Naive thymus-derived CD4-positive, alpha-beta T cell (primary cell): ENCODE measurements at places on chromosomes 5 and 9. TPM values are rescaled to one million over a fixed set of nuclear protein-coding genes. Genes with fewer than 3 reads are reported as not detected.

The SH3PXD2B gene
- total RNA-seq = 0.40 TPM

The CARD19 gene
- total RNA-seq = 54.1 TPM

The RHOBTB3 gene
- 9.6 TPM for total RNA-seq

The SRD5A1 gene
- 11.9 and 12.6 TPM in 2 replicates for total RNA-seq

- DNase-seq = no peak
These were observed 14.6 kb downstream of the SMARCA2 start for GRCh38 chr9:2029666-2030170.

DNA sequence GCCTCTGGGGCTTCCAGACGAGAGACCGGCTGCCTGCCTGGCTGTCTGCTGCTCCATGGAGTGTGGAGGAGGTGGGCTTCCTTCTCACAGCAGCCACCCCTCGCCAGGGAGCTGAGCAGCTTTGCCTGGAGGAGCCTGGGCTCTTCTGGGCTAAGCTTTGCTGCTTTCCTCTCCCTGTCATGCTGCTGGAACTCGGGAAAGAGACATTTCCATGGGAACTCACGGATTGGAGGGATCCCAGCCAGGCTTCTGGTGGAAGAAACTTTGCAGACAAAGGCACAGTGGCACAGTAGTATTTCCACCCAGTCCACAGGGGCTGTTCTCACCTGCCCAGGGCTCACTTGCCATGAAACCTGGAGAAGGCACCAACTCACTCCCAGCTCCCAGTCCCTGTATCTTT is 5.6 kb upstream of the NTNG2 start:
- DNase-seq = no peak
